ENCODE measurements at places on chromosomes 12 and 14.

- no peak for DNase-seq
Observed at GRCh38 chr14:95426116-95426475, 90.4 kb downstream of the SYNE3 start.

DNA sequence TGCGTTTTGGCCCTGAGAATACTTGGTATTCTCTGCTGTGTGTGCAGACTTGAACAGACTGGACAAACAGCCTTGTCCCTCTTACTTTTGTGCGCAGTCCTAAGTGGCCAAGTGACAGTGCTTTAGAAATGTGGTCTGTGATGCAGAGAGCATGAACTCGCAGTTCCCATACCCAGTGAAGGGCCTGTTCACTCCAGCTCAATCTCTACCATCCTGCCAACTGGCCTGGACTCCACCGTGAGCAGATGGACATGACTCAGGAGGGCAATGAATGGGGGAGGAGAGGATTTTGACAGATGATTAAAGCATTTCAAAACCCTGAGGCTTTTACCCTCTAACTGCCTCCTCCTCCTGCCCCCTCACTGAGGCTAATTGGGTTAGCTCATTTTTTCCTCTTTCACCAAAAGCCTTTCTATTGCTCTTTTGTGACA, 62.5 kb upstream of the PYGL start:
- no peak for DNase-seq

GRCh38 chr14:24398653-24399446, at the start of gene NYNRIN:
Gene NYNRIN (plus strand): TSS chr14:24399003. CDS start chr14:24399247, 244 bp downstream.
- peak; percentile 9 for DNase-seq

DNA sequence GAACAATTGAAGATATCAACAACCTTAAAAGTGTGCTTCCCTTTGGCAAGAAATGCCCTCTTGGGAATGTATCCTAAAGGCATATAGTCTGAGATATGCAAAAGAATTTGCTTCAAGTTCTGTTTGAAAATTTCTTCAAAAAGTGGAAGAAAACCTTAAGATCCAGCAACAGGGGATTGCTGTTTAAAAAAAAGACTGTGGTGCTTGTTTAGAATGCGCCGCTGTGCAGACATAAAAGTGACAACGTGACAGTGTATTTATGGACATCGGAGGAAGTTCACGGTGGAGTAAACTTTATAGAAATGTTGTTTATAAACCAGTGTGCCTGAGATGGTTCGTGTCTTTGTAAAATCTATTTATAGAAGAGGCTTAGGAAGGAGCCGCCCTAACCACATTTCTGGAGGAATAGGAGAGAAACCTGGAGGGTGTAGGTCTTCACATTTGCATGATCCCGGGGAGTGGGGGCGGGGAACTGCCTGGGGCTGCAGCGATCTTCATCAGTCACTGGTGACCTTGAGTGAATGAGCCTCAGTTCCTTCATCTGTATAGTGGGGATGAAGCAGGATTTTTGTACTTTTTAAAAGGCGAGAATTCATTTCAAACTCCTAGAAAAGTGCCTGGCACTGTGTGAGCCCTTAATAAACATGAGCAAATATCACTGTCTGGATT, 27.5 kb downstream of the ADGRD1 start:
- no peak for DNase-seq

DNA sequence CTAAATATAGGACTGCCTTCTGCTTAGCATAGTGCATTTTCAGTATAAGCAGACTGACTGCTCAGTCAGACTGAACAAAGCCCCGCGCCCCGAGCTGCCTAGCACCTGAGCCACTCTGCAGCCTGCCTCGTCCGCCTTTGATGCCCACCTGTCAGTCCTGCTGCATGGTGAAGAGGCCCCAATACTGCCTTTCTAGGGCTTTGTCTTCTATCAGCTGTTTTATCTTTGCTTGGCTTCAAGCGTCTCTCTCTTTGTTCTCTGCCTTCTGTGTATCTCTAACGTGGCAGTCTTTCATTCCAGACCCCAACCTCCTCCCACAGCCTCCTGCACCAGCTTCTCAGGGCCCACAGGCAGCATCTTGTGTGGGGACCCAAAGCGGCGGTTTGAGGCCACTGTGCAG, 1001.0 kb downstream of the VRK1 start:
- no peak for DNase-seq

- no peak for DNase-seq
Observed at GRCh38 chr12:49692851-49693250, 14.4 kb downstream of the FMNL3 start.

DNA sequence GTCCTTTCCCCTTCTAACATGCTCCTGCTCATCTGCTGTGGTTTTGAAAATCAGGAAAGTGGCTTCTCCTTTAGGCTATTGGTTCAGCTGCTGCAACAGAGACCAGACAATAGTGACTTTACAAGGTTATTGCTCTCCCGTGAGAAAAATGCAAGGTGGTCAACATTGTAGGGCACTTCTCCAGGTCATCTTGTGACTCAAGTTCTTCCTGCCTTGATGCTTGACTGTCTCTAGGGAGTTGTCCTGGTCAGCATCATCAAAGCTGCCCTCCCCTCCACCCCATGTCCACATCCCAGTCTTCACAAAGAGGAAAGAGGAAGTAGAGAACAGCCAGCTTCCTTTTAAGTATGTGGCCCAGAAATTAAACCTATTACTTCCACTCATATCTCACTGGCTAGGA, 3.9 kb upstream of the TMEM63C start:
- DNase-seq: no peak

DNA sequence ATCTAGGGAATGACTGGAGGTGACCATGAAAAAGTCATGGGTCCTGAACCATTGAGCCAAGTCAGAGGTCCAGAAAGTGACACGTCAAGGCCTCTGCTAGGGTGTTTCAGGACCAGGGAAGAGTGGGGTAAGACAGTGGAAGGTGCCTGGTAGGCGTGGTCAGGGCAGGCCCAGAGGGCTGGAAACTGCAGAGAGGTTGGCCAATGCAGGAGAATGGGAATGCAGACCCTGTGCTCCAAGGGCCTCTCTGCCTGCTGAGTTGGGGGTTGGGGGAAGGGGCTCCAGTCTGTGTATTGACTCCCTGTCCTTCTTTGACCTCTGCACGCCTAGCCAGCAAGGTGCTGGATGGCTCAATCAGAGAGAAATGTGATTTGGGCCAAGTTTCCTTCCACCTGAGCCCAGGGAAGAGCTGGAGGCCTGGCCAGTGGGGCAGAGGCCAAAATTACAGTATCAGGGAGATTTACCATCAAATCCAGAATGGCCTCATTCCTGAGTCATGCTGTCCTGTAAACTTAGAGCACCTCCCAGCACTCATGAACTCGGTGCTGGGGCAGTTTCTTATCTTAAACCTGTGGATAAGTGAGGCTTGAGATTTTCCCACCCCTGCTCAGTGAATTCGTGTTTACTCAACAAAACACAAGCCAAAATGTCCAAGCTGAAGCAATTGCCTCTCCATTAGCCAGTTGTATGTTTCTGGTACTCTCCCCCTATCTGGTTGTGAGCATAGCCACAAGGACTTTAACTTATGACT, 24.4 kb downstream of the IRF2BPL start:
- no peak for DNase-seq

Measured in central memory CD4-positive, alpha-beta T cell (primary cell).